ENCODE measurements at places on chromosomes 5 and 9. TPM values are rescaled to one million over a fixed set of nuclear protein-coding genes. Genes with fewer than 3 reads are reported as not detected.

Gene CBY3
- total RNA-seq: not detected

- H3K4me3 ChIP-seq: peak overlapping the region; percentile 95
- no peaks in the 10 kb centered on the region for H3K27me3 ChIP-seq
- peak overlapping the region; percentile 100 for H3K27ac ChIP-seq
- no peaks in the 10 kb centered on the region for H3K4me1 ChIP-seq
- peaks cover 3% of the 10 kb centered on the region for H3K36me3 ChIP-seq
These were observed 739 bp downstream of the PPP2CA start for GRCh38 chr5:134224888-134225779.

DNA sequence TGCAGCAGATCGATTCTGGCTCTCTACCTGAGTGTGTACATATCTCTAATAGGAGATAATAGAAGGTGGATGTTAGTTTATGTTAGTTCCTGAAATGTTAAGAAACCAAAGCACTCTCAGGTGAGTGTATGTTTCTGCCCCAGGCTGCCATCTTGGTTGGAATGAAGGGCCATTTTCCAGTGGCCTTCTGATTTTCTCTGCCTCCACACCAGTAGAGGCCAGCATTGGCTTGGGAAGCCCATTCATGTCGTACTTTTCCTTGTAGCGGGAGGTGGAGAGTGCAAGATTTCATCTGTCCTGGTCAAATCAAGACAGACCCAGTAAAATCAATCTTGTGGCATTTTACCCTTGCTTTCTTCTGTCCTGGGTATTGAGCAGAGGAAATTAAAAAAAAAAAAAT, 91.0 kb downstream of the GAS1 start:
- no peaks in the 10 kb centered on the region for H3K4me1 ChIP-seq
- H3K4me3 ChIP-seq: no peak overlapping the region
- no peaks in the 10 kb centered on the region for H3K36me3 ChIP-seq
- no peaks in the 10 kb centered on the region for H3K27me3 ChIP-seq

DNA sequence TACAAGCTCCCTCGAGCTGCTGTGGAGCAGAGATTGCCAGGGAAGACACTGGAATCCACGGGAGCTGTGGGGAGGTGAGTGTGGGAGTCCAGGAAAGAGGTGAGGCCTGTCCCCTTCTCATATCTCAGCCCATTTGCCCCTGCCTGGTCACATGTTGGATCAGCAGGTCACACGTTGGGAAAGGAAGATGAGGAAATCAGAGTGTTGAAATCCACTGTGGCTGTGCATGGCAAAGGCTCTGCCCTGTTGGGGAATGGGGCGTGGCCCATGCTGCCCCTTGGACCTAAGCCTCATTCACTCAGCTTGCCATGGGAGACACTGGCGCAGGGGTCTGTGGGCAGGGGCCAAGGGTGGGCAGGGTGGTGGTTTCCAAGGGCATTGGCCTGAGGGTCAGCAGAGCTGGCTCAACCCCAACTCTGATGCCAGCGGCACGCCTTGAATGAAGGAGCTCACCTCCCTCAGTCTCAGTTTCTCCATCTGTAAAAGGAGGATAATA, 85.4 kb upstream of the CPEB4 start:
- peak; percentile 69 for DNase-seq
- H3K4me3 ChIP-seq: no peak overlapping the region
- H3K4me1 ChIP-seq: no peaks in the 10 kb centered on the region
- H3K27me3 ChIP-seq: no peaks in the 10 kb centered on the region
- no peak overlapping the region for H3K27ac ChIP-seq
- H3K36me3 ChIP-seq: no peaks in the 10 kb centered on the region

GRCh38 chr5:151685749-151686673, 704 bp downstream of the SPARC start:
- H3K4me3 ChIP-seq: peak overlapping the region; percentile 58
- no peak for DNase-seq
- peak overlapping the region; percentile 95 for H3K27ac ChIP-seq
- no peaks in the 10 kb centered on the region for H3K36me3 ChIP-seq
- H3K27me3 ChIP-seq: no peaks in the 10 kb centered on the region

GRCh38 chr5:54309276-54309675, 1.1 kb downstream of the ARL15 start:
- peaks cover 7% of the 10 kb centered on the region for H3K4me1 ChIP-seq
- H3K36me3 ChIP-seq: no peaks in the 10 kb centered on the region
- H3K27me3 ChIP-seq: no peaks in the 10 kb centered on the region
- H3K4me3 ChIP-seq: peak overlapping the region; percentile 73

DNA sequence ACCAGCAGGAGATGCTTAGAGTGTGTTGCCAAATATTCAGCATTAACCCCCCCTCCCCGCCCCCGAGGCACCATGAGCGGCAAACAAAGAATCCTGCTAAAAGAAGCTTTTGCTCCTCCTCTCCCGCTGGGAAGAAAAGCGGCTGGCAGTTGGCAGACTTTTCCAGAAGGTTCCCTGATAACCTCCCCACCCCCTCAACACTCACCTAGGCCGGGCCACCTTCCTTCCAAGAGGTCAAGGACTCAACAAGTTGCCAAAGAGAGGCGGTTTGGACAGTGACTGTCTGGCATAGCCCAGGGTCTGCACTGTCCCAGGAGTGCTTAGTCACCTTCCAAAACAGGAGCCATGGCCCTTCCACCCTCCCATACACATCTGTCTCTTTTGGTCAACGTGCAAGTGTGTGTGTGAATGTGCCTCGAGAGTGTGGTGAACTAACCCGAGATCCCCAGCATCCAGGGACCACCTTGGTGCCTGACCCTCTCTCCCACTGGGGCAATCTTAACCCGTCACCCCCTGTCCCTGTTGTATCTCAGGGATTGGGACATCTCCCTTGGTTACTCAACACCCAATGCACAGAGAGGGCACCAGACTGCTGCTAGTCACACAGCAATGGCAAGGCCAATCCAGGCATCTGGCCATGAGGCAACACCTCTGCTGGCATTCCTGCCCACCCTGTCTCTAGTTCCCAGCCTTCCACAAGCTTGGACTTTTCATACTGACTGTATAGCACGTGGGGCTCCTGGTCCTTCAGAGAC, 18.9 kb downstream of the CAMK2A start:
- no peak overlapping the region for H3K4me3 ChIP-seq
- DNase-seq: no peak
- H3K36me3 ChIP-seq: no peaks in the 10 kb centered on the region
- peaks cover 11% of the 10 kb centered on the region for H3K4me1 ChIP-seq

DNA sequence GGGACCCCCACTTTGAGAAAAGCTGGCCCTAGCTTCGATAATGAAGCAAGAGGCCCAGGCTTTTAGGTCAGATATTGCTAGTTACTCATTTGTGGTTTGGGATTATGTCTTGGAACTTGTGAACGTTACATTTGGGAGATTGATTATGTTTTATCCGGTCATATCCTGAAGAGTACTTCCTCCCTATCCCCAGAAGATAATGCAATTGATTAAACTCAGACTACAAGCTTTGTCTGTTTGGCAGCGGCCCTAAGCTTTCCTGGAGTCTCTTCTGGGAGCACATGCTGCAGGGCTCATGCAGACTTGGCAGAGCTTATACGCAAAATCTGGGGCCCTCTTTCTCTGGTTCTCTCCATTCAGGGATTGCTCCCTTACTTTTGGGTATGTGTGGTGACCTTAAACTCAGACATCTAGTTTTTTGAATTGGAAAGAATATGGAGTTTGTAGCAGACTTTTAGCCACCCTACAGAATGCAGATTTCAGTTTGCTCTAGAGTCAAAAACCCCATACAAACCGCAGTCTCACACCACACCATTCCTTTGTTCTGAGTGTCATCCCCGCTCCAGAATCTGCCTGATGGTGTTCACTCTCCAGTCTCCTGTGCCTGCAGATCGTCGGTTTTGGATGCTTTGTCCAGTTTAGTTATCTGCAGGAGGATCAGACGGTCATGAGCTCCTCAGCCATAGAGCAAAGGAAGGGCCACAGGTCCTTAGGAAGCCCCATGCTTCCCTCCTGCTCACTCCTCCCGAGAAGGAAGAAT, 449.5 kb upstream of the TRPC7 start:
- H3K4me1 ChIP-seq: peaks cover 11% of the 10 kb centered on the region
- H3K4me3 ChIP-seq: no peak overlapping the region
- no peaks in the 10 kb centered on the region for H3K36me3 ChIP-seq
- no peaks in the 10 kb centered on the region for H3K27me3 ChIP-seq
- no peak overlapping the region for H3K27ac ChIP-seq

Gene KIF27
- total RNA-seq: 3.7 TPM

GRCh38 chr5:170275376-170275994, 22.1 kb downstream of the LCP2 start:
- no peaks in the 10 kb centered on the region for H3K4me1 ChIP-seq
- H3K36me3 ChIP-seq: no peaks in the 10 kb centered on the region
- H3K27me3 ChIP-seq: no peaks in the 10 kb centered on the region
- no peak overlapping the region for H3K4me3 ChIP-seq

GRCh38 chr5:142313682-142314081, 11.1 kb downstream of the SPRY4 start:
- H3K4me3 ChIP-seq: no peak overlapping the region
- no peak overlapping the region for H3K27ac ChIP-seq
- H3K27me3 ChIP-seq: no peaks in the 10 kb centered on the region
- peaks cover 23% of the 10 kb centered on the region for H3K4me1 ChIP-seq
- no peak for DNase-seq

DNA sequence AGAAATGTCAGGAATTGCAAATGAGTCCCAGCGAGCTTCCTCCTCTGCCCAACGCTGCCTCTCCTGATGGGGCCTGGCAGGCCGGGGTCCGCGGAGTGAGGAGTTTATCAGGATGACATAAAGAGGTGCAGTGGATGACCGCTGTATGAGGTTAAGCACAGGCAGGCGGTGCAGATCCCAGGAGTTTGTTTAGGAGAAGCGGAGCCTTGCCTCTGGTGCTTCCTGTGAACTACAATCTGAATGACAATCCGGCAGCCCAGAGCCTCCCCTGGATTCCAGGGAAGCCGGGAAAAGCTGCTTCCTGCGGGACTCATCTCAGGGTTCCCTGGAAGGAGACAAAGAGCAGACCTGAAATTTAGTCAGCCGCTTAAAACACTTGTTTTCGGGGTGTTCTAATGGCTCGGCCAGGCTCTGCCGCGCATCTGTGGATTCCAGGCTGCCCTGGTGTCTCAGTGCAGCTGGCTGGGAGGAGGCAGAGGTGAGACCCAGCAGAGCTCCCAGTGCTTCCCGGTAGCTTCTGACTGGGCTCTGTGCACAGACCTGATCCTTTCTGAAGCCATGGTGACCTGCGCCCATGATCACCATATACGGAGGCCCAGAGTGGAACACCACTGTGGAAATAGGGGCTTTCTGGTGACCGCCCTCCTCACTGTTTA, 69.8 kb upstream of the IRX4 start:
- no peaks in the 10 kb centered on the region for H3K27me3 ChIP-seq
- no peaks in the 10 kb centered on the region for H3K4me1 ChIP-seq
- no peak overlapping the region for H3K4me3 ChIP-seq
- no peaks in the 10 kb centered on the region for H3K36me3 ChIP-seq
- no peak for DNase-seq
- H3K27ac ChIP-seq: no peak overlapping the region

- H3K4me3 ChIP-seq: no peak overlapping the region
- no peak overlapping the region for H3K27ac ChIP-seq
- no peaks in the 10 kb centered on the region for H3K36me3 ChIP-seq
- H3K27me3 ChIP-seq: no peaks in the 10 kb centered on the region
These were observed 194.4 kb upstream of the ZNF462 start for GRCh38 chr9:106668534-106668933.

Gene AFF4
- total RNA-seq: 52.4 TPM

DNA sequence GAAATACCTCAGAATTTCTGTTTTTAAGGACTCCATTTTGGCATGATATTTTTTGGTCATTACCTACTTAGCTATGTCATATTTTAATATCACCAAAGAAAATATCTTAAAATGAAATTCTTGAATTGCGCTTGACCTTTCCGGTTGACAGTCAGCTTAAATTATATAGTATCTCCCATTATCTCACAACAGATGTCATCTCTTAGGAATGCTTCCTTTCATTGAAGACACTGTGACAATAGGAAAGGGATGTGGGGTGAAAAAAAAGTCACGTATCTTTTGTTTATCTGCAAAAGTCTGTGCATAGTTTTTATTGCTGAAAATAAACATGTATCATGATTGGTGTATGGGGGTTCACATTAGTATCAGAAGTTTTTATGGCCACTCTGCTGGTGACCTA, 105.8 kb downstream of the INVS start:
- H3K27me3 ChIP-seq: no peaks in the 10 kb centered on the region
- no peak overlapping the region for H3K27ac ChIP-seq
- no peak for DNase-seq
- H3K4me3 ChIP-seq: no peak overlapping the region

GRCh38 chr5:173331956-173332479, 3.8 kb upstream of the STC2 start:
- DNase-seq: peak; percentile 92
- no peaks in the 10 kb centered on the region for H3K4me1 ChIP-seq
- no peak overlapping the region for H3K4me3 ChIP-seq
- peaks cover 6% of the 10 kb centered on the region for H3K27me3 ChIP-seq
- no peaks in the 10 kb centered on the region for H3K36me3 ChIP-seq

DNA sequence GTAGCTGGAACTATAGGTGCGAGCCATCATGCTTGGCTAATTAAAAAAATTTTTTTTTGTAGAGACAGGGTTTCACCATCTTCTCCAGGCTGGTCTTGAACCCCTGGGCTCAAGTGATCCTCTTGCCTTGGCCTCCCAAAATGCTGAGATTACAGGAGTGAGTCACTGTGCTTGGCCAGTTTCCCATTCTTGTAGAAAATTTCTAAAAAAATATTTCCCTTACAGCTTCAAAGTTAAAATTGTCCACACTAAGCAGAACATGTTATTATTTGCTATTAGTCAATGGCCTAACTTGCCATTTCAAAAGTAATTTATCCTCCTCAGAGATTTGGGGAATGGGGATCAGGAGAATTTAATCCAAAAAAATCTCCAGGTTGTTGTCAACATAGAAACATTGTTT, 40.1 kb downstream of the SLC38A9 start:
- no peaks in the 10 kb centered on the region for H3K36me3 ChIP-seq
- H3K4me3 ChIP-seq: no peak overlapping the region
- H3K4me1 ChIP-seq: peaks cover 34% of the 10 kb centered on the region
- no peak for DNase-seq
- H3K27me3 ChIP-seq: no peaks in the 10 kb centered on the region

DNA sequence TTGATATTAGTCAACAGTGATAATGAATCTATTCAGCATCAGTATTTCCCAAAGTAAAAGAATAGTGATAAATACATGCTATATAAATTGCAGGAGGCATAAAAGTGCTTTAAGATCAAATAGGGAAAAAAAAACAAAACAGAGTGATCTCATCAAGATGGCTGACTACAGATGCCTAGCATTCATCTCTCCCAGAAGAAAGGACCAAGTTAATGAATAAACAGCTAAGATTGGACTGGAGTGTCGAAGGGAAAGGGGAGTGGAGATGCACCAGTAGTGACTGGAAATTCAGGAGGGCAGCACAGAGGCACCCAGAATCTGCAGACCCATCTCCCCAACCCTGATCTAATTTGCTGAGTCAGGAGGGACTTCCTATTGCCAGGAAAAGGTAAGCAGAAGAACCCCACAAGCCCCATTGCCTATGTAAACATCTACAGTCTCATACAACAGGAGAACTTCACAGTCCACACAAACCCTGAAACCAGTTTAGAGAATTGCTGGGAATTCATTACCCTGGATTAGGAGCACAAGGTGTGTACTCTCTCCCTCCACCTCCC, 699.4 kb downstream of the PTPRD start:
- no peaks in the 10 kb centered on the region for H3K36me3 ChIP-seq
- H3K4me3 ChIP-seq: no peak overlapping the region
- H3K4me1 ChIP-seq: no peaks in the 10 kb centered on the region
- DNase-seq: no peak
- H3K27me3 ChIP-seq: no peaks in the 10 kb centered on the region

- peaks cover 4% of the 10 kb centered on the region for H3K36me3 ChIP-seq
- peak within 1 kb of the TSS; percentile 83 for H3K4me3 ChIP-seq
- H3K27me3 ChIP-seq: peaks cover 10% of the 10 kb centered on the region
- peak within 1 kb of the TSS; percentile 92 for H3K27ac ChIP-seq
- H3K4me1 ChIP-seq: no peaks in the 10 kb centered on the region
- peak; percentile 86 for DNase-seq
These were observed at the start of gene EXOC3 for GRCh38 chr5:442335-443238. Gene EXOC3, plus strand, starts transcription at chr5:443176. Its CDS starts 3,030 bp downstream, at chr5:446206.

- H3K4me1 ChIP-seq: peaks cover 5% of the 10 kb centered on the region
- no peak overlapping the region for H3K4me3 ChIP-seq
- DNase-seq: no peak
- no peaks in the 10 kb centered on the region for H3K36me3 ChIP-seq
- H3K27me3 ChIP-seq: no peaks in the 10 kb centered on the region
These were observed 178.5 kb upstream of the GNA14 start for GRCh38 chr9:77826621-77827020.

All from sigmoid colon (tissue), 7 donors.